Vagina (tissue), 2 donors: ENCODE measurements at places on chromosomes 13 and 19.

DNA sequence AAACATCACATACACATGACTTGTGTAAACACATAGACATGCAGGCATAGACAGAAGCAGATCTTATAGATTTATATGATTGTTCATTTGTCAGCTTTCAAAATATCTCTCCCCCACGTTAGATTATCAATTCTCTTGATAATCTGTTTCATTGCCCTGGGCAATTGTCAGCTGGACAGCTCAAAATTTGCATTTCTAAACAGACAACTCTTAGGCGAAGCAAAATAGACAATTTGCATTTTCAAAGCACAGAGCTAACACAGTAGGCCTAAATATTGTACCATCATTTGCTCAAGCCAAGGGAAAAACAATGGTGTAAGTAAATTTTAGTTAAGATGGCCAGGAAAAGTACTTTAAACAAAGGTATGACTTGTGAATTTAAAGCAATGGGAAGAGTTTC is 24.0 kb upstream of the KBTBD6 start:
- no peak for DNase-seq

GRCh38 chr13:37934339-37935191 is 65.0 kb upstream of the TRPC4 start:
- no peak for DNase-seq

GRCh38 chr19:36950335-36951119 is 34.4 kb downstream of the ZNF568 start:
- DNase-seq, result no peak

GRCh38 chr19:13396250-13397080 is 109.8 kb downstream of the CACNA1A start:
- no peak for DNase-seq

DNA sequence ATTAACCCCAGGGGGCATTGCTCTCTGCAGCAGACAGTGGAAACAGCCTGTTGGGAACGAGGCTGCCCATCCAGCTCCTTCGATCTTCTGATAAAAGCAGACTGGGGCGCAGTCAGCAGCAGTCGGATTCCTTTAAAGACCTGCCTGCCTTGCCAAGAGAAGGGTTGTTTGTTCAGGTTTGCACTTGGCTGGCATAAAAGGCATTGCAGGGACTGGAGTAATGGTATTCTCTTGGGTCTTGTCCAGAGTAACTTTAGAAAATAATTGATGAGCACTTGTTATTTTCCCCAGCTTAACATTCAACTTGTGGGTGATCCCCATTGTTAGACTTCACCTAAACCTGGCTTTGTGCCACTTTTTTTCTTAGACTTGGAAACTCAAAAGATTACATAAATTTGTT is 67.3 kb upstream of the SLC10A2 start:
- DNase-seq, result no peak

- no peak for DNase-seq
Observed at GRCh38 chr19:48681127-48681470, 8.3 kb upstream of the NTN5 start.

GRCh38 chr13:48403151-48403631 is 9.7 kb downstream of the LPAR6 start:
- no peak for DNase-seq

GRCh38 chr13:21526707-21527540 is 67.8 kb upstream of the ZDHHC20 start:
- DNase-seq, result no peak

DNA sequence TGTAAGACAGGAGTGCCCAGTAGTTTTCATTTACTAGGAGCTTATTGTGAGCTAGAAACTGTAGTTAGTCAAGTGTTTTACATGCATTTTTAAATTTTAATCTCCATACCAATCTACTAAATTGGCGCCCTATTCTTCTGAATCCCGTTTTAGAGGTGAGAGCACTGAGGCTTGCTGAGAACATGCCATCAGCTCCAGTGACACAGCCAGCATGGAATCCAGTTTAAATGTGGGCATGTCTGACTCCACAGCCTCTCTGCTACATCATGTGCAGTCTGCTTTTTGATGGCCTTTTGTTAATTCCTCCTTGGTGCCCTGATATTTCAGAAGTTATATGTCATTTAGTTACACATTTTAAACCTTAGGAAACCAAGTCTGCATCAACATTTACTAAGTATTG is 325.4 kb downstream of the DLEU7 start:
- DNase-seq, result no peak

DNA sequence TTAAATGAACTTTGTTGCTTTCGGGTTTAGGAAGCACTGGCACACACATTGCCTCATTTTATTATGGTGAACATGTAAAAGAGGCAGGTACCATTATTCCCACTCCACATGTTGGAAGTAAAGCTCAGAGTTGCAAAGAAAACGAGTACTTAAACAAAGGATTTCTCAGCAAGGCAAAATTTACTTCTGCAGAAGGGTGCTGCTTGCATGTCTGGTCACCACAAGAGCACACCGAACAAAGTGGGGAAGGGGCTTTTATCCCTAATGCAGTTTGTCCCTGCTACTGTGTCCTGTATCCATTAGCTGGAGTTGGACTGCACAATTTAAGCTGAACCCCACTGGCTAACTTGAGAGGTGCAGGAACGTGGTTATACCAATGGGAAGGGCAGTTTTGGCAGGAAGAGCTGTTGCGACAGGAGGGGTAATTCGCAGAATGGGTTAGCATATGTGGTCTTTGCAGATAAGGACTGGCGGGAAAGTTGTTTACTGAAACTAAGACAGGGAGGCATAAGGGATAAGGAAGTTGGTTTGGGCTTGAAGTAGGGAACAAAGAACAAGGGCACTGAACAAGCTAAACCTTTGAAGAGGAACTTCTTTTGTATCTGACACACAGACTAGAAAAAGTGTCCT is 545.5 kb downstream of the UQCRFS1 start:
- DNase-seq, result no peak

DNA sequence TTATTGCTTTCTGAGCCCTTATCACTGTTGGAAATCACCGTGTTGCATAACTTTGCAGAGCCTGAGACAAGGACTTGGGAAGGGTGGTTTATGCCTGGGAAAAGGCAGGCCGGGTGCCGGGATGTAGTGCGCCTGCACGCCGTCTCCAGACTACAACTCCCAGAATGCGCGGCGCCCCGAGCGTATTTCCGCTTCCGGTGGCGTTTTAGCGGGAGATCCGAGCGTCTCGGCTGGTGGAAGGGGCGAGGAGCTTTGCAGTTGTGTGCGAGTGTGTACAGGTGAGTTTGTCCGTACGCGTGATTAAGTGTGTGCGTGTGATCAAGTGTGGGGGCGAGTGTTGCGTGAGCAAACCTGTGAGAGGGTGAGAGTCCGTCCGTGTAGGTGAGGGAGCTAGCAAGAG is 75.4 kb downstream of the PEG3 start:
- DNase-seq, result no peak

DNA sequence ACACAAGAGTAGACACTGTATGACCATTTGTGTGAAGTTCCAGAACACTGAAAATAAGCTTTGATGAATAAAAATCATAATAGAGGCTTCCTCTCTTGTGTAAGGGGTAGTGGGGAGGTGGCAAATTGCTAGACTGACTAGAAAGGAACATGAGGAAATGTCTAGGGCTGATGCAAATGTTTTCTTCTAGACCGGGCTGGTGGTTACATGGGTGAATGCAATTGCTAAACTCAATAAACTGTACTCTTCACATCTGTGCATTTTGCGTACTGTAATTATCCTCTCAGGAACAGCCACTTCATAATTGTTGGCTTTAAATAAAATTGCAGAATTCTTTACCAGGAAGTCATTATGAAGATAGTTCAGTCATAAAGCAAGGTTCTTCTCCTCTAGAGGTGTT is 5.2 kb upstream of the KBTBD7 start:
- DNase-seq, result no peak

DNA sequence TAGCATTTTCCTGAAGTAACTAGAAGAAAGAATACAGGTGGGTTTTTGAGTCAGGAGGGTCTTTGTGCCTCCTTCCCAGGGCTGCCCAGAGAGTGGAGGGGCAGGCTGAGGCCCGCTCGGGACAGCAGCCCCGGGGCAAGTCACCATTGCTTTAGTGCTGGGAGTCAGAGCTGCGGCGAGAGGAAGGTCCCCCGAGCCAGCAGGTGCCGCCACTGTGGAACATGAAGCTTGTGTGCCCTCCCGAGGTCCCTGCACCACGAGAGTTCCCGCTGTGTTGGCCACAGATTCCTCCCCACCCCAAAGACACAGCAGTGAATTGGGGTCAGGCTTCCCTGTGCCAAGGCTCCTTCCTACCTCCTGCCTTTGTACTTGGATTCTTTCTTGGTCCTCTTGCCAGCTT is 50.9 kb upstream of the TEX29 start:
- DNase-seq, result no peak

GRCh38 chr13:66218583-66218982 is 1011.6 kb downstream of the PCDH9 start:
- DNase-seq, result no peak

GRCh38 chr13:98581971-98582702 is 5.2 kb upstream of the STK24 start:
- peak; percentile 46 for DNase-seq

GRCh38 chr13:65112123-65112522 is 2118.0 kb downstream of the PCDH9 start:
- DNase-seq, result no peak

DNA sequence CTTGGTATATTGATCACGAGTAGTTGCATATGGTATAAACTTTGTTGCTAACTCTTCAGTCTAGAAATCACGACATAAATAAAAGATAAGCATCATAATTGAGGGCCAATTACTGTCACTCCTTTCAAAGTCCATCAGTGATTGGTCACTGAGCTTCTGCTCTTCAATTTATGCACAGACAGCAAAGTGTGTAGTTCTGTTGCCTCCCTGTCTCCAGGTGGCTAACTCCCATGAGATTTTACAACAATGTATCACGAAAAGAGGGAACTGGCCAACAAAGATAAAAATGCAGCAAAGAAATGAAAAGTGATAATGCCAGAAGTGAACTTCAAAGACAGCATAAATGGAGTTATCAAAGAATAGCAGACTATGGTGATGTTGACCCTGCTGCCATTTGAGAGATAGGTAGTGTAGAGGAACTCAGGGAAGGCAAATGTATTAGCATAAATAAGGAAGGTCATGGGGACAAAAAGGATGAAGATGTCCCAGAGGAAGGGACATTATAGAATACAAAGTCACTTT is 12.7 kb upstream of the TNFSF14 start:
- no peak for DNase-seq

GRCh38 chr19:1094655-1094977 is 559 bp downstream of the POLR2E start:
- DNase-seq, result no peak

DNA sequence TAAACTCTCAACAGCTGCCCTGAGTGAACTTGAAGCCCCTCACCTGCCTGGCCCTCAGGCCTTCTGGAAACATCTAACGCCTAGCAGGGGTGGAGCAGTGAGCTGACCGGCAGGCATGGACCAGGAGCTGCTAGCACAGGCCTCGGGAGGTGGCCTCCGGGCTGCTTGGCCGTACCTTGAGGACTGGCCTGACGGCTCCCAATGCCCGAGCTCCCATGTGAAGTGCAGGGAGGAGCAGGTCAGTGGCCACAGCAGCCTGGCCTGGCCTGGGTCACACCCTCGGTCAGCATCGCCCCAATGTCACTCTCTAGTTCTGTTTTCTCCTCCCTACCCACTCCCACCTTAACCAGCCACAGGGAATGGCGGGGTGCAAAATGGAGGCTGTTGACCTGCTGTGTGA is 19.0 kb downstream of the TSHZ3 start:
- DNase-seq, result no peak

GRCh38 chr13:80900561-80900960 is 559.6 kb upstream of the SPRY2 start:
- no peak for DNase-seq

- no peak for DNase-seq
Observed at GRCh38 chr19:18769989-18770528, 21.0 kb downstream of the COMP start.

DNA sequence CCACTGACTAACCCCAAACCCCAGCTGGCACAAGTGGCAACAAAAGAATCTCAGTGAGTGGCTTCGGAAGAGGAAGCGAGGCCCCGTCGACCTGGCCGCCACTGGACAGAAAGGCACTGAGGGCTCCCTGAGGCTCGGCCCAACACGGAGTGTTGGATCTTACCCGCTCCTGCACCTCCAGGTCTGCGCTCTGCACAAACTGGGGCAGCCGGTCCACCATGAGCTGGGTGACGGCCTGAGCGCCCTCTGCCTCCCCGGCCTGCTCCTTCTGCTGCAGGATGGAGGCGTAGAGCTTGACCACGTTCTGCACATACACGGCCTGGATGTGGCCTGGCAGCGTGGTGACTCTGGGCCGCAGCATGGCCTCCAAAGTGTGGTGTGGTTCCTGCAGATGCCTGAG is 21.7 kb downstream of the IZUMO4 start:
- DNase-seq, result no peak

DNA sequence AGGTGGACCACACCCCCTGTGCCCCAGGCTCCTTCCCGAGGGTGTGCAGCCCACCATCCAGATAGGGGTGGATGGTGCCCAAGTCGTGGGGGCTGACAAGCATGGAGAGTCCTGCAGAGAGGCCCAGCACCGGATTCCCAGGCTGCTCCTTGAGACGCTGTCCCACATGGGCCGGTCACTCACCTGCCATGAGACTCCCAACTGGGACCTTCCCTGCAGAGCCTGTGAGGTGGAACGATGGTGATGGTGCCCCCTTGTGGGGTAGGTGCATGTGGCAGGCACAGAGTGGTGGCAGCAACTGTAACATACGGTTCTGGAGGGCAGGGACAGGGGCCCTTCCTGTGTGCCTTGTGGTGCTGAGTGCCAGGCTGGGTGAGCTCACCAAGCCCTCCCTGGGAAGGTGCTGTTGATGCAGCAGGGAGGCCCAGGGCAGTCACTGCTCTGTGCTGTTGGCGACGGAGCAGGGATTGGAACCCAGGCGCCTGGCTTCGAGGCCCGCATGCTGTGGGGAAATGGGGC is 33.1 kb downstream of the PPP1R37 start:
- no peak for DNase-seq

DNA sequence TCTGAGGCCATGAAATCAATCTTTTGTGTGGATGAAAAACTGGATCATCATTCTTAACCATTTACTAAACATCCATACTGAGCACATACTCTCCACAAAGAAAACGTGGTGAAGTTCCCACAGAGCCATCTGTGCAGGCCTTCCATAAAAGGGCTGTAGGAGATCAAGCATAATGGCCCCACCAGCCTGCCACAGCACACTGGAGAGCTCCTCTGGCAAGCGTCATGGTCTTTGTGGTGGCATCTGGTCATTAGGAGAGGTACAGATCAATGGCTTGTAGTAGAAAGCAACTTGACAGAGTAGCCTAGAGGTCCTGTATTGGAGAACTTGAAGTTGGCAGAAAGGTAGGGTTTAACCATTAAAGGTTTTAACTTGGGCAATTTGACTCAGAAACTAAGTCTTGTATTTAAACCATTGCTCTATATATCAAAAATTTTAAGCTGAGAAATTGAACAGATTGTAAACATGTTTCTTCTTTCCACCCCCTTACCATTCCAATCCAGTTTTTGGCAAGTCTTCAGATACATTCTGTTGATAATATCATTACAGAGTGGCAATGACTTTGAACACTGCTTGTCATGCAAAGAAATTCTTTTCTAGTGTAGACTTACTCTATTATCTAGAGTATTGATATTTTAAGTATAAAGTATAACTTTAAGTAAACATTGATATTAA is 128.3 kb downstream of the LMO7 start:
- DNase-seq, result no peak

DNA sequence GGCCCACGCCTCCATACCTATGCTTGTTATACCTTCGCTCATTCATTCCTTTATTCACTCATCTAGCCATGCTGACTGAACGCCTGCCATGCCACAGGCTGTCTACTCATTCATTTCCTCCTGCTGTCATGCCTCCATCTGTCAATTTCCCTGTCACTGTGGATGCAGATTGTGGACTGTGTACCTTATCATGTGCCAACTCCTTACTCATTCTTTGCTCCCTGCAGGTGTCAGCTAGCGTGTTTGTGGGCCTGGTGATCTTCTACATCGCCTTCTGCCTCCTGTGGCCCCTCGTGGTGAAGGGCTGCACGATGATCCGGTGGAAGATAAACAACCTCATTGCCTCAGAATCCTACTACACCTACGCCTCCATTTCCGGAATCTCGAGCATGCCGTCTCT is 4.1 kb upstream of the PSMD8 start:
- DNase-seq, result no peak
